Stimulated activated naive CD4-positive, alpha-beta T cell treated with Interleukin-2 at 50 U/mL for 16 hours (primary cell): ENCODE measurements at places on chromosomes 12 and 14.

GRCh38 chr12:56487448-56488040 lies 417 bp downstream of the GLS2 start:
- peak; percentile 18 for DNase-seq

DNA sequence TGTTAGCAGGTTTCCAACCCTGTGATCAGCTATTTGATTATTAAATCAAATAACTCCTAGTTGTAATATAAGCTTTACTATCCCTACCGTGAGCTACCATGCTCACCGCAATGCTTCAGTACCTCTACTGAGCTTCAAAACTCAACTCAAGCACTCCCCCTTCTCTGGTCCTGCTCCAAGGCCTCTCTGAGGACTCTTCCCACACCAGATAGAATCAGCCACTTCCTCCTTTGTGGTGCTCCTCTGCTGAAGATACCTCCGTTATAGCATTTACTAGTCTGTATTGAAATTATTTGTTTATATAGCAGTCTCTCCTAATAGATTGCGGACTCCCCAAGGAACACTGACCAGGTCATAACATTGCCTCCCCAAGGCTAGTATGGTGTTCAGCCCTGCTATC lies 17.5 kb downstream of the AREL1 start:
- DNase-seq, result no peak

DNA sequence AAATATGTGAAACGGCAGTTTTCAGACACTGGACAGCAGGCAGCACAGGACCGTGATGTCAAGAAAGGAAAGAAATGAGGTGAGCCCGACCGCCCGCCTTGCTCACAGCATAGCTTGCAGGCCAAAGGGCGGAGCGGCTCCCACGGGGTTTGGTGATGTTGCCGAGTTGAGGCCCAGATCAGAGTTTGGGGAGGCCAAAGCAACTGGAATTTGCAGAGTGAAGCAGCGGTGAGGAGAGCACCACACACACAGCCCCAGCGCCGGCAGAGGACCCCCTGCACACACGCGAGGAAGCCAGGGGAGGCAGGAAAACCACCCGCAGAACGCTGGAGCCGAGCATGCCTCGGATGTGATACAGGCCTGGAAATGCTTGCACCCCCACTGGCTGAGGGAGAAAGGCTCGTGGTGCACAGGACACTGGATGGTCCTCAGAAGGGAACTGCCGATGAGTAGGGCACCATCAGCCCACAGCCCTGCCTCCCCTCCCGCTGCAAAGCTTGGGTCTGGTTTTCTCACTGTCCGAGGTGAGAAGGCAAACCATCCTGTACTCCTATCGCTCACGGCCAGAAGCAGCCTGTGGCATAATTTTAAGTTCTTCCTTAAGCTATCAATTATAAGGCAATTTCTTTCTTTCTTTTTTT lies 25.7 kb upstream of the PLD4 start:
- no peak for DNase-seq

- no peak for DNase-seq
Observed at GRCh38 chr12:85835426-85836196, 598 bp downstream of the RASSF9 start.

DNA sequence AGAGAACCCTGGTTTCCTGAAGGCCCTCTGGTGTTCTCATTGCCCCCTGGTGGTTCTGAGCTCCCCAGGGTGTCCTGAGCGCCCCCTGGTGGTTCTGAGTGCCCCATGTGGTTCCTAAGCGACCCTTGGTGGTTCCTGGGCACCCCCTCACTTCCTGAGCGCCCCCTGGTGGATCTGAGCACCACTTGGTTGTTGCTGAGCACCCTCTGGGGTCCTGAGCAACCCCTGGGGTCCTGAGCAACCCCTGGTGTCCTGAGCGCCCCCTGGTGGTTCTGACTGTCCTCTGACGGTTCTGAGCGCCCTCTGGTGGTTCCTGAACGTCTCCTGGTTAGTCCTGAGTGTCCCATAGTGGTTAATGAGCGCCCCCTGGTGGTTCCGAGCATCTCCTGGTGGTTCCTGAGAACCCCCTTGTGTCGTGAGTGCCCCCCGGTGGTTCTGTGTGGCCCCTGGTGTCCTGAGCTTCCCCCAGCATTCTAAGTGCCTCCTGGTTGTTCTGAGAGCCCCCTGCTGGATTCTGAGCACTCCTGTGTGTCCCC lies 568.3 kb downstream of the TMEM121 start:
- DNase-seq, result peak; percentile 68

- no peak for DNase-seq
Observed at GRCh38 chr12:20946732-20947131, 136.2 kb downstream of the SLCO1B3 start.

DNA sequence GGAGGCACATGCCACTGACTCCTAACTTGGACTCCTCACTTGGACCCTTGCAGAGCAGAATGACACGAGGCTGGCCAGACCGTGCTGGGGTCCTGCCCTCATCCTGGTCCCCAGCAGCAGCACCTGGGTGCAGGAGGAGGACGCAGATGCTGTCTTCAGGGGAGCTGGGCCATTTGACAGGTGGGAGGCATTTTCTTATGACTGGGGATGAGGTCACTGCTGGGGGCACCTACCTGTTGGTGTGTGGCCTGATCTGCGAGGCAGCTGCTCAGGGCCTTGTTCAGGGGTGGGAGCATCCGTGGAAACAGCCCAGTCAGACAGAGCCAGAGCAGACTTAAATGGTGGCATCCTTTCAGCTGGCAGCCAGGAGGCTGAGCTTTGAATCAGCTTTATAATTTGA lies 57.3 kb downstream of the CACNA1C start:
- no peak for DNase-seq

DNA sequence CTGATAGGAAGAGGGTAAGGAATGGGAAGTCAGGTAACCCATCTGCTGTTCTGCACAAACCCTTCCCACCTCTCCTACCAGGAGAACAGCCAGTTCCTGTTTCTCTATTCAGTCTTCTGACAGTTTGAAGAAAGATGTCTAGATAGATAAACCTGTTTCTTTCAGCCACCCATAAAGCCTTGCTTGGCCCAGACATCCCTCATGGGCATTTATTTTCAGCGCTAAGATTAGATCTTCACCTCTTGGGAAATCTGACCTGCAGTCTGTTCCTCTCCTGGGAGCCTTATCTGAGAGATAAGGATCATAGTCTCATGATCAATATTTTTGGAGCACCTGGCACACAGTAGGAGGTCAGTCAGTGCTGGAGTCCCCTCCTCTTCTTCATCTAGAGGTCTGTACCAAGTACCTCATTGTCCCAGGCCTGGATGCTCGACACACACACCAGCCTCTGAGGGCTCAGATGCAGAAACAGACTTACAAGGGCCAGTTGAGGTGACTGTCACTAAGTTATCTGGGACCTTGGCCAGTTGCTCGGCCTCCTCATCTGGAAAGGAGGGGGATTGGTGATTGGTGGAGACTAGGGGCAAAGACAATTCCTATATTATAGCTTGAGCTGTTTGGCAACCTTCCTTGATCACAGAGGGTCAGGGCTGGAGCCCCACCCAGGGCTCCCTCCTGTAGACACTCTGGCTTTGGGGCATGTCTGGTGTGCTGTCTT lies 18.2 kb downstream of the ACVRL1 start:
- DNase-seq, result no peak

DNA sequence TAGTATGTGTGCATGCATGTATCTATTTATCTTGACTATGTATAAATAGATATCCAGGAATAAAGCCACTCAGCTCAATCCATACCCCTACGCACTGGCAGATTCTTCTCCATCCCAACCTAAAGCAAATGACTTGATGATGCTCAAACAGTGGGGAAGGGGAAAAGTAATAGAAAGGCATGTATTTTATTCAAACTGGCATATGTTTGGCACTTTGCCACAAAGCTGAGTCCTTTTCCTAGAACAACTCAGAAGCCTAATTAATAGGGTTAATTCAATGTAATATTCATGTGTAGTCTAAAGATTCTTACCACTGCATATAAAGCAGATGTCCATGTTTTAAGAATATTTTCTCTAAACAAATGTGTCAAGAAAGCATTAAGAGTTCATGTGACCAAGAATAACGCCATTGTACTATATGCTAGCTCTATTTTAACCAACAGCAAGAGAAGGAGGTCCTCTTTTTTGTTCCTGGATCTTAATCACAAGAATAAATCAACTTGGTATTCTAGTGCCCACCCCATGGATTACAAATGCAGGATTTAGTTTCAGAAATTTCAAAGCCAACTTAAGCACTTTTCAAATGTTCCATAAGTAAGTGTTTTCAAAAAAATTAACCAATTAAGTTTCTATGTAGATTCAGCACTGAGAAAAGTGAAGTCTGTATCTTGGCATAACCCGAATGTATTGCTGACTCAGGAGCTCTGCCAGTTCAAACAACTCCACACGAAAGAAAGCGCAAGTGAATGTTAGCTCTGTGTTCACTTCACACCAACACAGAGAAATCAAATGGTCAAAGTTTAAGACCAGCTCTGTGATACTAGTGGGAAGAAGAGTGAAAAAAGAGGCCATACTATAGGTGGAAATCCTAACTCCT lies 233.6 kb downstream of the MED13L start:
- DNase-seq, result no peak

DNA sequence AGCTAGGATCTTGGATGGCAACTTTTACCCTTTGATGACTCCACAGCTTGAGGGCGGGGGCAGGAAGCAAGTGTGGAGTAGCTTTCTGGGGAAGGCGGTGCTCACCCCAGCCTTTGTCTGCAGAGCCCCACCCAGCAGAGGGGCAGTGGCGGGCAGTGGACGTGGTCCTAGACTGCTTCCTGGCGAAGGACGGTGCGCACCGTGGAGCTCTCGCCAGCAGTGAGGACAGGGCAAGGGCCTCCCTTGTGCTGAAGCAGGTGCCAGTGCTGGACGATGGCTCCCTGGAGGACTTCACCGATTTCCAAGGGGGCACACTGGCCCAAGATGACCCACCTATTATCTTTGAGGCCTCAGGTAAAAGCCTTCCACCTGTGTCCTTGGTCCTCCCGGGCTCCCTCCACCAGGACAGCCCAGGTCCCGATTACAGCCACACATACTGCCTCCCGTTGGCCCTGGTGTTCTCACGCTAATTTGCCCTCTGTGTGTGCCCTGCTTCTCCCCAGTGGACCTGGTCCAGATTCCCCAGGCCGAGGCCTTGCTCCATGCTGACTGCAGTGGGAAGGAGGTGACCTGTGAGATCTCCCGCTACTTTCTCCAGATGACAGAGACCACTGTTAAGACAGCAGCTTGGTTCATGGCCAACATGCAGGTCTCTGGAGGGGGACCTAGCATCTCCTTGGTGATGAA lies 1.2 kb downstream of the TAPBPL start:
- DNase-seq, result peak; percentile 20

DNA sequence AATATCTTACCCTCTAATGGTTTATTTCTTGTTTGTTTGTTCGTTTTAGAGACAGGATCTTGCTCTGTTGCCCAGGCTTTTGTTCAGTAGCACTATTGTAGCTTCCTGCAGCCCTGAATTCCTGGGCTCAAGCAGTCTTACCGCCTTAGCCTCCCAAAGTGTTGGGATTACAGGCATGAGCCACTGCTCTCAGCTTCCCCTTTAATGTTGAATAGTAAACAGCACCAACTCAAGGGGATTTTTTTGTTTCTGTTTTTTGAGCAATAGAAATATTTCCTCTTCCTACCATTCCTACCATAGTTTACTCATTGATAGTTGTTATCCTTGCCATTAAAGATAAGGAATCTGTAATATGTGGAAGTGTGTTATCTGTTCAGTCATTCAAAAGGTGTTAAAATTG lies 10.7 kb downstream of the ARID4A start:
- no peak for DNase-seq

- no peak for DNase-seq
Observed at GRCh38 chr12:5348491-5348890, 83.4 kb upstream of the NTF3 start.

- no peak for DNase-seq
Observed at GRCh38 chr14:102731871-102732800, 45.1 kb upstream of the TRAF3 start.

DNA sequence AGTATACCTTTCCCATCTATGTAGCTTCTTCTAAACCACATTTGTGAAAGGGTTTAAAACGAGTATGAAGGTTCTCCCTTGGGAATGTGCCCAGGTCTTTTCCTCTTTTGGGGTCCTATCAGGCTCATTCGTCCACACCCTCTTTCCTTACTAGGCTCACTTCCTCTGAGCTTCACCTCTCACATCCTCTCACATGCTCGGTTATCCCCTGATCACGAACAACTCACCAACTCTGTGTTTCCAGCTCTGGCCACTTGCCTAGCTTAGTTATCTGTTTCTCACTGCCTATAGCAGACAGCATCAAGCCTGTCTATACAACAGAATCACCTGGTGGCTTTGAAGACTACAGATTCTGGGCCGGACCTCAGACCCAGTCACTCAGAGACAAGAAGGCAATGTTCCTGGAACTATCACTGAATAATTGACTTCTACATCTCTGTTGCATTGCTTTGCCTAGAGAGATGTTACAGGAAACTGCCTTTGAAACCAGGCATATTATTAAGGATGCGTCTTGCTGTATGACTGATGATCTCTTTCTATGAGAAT lies 158.2 kb downstream of the FOXN3 start:
- no peak for DNase-seq

- no peak for DNase-seq
Observed at GRCh38 chr14:39422243-39422642, 10.0 kb downstream of the FBXO33 start.

- no peak for DNase-seq
Observed at GRCh38 chr12:15193946-15194345, 27.3 kb downstream of the RERG start.

GRCh38 chr12:93127107-93127560 lies 198.0 kb upstream of the EEA1 start:
- DNase-seq, result no peak

DNA sequence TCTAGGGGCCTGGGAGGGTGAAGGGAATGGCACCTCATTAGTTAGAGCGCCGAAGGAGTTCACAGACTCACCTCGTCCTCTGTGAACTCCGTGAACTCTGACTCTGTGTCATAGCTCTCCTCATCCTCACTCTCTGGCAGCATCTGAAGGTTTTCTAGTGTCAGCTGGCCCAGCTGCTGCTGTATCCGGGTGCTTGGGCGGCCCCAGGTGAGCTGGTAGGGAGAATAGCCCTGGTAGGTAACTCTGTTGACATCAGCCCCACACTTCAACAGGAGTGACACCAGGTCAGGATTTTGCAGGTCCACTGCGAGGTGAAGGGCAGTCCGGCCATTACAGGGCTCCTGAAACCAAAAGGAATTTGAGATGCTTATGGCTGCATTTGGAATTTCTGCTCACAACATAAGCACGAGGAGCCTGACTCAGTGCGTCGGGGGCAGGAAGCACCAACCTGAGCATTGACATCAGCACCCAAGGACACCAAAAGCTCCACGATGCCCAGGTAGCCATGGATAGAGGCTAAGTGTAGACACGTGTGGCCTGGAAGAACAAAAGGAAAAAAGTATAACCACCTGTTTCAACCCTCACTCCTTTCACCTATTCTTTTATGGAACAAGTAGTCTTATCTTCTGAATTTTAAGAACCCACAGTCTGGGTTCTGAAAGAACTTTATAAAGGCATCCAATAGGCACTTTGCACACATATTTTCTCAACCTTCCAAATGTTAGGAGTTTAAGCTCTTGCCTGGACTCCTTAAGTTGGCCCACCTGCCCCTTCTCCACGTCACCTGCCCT lies 2.0 kb downstream of the NFKBIA start:
- DNase-seq, result peak; percentile 28
